ENCODE measurements at places on chromosomes 13 and 19.

- DNase-seq, result no peak
Observed at GRCh38 chr19:359653-359925, 15.0 kb upstream of the MIER2 start.

- DNase-seq, result no peak
Observed at GRCh38 chr13:48840366-48840765, 135.3 kb upstream of the FNDC3A start.

DNA sequence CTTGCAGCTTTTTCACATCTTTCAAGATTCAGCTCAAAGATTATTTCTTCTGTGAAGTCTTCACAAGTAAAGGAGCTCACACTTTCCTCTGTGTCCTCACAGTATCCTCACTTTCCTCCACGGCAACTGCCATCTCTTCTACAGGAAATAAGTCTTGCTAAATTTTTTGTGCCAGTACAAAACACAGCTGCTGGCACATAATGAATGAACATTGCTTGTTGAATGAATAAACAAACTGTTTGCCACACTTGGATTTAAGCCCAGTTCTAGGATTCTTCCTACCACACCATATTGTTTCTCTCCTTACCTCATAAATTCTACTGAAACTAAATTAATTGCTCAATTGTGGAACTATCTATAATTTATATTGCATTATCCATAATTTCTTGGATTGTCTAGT, 59.5 kb downstream of the RAP2A start:
- DNase-seq, result no peak

DNA sequence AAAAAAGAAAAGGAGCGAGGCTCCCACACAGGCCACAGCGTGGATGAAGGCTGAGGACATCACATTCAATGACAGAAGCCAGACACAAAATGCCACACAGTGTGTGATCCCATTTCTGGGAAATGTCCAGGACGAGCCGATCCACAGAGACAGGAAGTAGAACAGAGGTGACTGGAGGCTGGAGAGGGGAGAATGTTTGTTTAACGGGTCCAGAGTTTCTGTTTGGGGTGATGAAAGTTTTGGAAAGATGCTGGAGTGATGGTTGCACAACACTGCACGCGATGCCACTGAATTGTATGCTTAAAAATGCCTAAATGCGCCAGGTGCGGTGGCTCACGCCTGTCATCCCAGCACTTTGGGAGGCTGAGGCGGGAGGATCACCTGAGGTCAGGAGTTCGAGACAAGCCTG, 650 bp upstream of the FUT5 start:
- no peak for DNase-seq

DNA sequence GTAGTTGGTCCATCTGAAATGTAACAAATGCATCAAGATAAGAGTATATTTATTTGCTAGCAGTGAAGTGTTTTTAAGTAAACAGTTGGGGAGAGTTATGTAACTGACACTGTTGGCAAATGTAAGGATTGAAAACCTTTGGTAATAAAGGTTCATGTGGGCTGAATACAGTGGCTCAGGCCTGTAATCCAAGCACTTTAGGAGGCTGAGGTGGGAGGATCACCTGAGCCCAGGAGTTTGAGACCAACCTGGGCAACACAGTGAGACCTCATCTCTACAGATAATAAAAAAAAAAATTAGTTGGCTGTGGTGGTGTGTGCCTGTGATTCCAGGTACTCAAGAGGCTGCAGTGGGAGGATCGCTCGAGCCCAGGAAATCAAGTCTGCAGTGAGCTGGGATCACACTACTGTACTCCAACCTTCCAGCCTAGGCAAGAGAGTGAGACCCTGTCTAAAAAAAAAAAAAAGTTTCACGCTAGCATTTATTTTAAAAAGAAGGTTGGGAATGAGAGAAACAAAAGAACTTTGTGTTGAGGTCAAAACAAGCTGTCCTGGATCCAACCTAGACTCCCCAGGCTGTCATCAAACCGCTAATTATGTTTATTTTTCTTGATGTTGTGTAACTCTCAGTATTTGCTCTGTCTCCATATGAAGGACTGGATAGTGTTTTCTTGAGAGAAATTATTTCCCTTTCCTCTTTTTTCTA, 20.7 kb downstream of the SETDB2 start:
- DNase-seq, result no peak

DNA sequence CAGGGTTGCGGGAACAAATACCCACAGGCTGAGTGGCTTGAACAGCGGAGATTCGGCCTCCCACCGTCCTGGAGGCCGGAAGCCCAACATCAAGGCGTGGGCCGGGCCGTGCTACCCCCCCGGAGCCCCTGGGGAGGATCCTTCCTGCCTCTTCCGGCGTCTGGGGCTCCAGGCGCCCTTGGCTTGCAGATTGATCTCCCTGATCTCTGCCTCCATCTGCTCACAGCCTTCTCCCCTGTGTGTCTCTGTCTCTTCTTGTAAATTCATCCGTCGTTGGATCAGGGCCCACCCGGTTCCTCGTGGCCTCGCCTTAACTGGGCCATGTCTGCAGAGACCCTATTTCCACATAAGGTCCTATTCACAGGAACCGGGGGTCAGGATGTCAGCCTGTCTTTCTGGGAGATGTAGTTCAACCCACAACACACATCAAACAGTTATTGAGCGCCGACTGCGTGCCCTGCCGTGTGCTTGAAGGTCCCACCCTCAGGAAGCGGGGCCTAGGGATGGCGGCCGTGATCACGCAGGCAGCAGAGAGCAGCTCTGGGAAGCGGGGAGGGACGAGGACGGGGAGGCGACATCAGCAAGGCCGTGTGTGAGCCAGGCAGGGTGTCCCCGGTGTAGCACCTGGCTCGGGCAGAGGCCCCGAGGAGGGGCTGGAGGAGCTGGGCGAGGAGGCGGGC, 21.3 kb downstream of the HCN2 start:
- DNase-seq, result no peak

DNA sequence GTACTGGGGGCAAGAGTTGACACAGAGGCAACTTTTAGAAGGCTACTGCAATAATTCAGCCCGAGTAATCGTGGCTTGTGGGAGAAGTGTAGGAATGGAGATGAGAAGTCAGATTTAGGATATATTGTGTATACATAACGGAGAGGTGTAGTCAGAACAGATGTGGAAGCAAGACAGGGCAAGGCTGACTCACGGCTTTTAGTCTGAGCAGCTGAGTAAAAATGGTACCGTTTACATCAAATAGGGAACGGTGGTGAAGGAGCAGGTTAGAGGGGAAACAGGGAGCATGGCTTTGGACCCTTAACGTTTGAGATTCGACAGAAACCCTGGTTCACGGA, 796 bp upstream of the LSM14A start:
- peak; percentile 10 for DNase-seq

DNA sequence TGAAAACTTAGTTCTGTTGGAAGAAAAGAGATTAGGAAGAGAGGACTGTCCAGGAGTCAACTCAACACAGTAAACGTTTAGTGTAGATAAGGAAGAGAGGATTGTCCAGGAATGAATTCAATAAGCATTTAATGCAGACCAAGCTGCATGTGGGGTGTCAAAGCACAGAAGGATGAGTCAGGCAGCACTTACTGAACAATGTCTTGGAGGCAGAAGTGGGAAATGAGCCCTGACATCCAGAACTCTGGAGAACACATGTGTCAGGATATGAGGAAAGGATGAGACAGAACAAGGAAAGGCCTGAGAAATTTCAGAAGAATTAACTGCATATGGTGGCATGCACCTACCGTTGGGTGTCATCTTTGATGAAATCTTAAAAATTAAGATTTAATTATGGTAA, 429.2 kb upstream of the HTR2A start:
- DNase-seq, result no peak
